Stimulated activated naive B cell treated with anti-CD40 and anti-IgM and Interleukin-4, amounts not matched to agents 10 μg/mL and 1 μg/mL and 100 μg/mL, for 72 hours (primary cell): ENCODE measurements at places on chromosomes 5 and 9.

GRCh38 chr5:180153099-180153498 is 55.9 kb downstream of the RASGEF1C start:
- no peak overlapping the region for H3K27ac ChIP-seq
- H3K27me3 ChIP-seq = peaks cover 4% of the 10 kb centered on the region
- peaks cover 3% of the 10 kb centered on the region for H3K36me3 ChIP-seq

DNA sequence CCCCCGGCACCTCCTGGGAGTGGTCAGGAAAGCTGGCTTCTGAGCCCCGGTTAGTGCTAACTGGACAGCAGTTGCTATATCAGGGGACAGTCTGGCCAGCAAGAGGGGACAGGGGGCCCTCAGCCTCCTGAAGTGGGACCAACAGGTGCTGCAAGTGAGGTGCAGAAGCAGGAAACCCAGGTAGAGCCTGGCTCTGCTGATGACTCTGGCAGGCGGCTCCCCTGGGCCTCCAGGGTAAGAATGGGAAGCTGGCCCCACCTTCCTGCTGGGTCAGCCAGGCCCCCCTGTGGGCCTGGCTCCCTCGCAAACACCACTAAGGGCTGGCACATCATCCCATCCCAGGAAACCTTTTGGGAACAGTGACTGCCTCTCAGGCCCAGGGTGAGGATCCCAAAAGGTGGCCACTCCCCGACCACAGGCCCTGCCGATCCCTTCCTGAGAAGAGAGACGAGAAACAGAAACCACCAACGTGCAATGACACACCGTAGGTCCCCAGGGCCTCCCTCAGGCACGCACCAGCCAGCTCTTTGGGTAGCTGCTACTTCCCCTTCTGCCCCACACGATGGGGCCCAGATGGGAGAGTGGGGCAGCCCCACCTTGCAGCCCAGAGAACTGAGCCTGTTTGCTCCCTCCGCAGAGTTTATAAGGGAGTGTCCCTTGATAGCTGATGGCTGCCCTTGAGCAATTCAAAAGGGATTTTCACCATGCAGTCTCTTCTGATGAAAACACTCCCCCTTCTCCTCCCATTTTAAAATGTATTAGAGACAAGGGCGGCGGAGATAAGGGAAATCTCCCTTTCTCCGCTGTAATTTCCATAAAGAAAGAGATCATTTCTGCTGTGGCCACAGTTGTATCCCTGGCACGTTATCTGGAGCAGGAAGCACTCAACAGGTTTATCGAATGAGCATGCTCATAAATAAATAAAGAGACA is 76.8 kb downstream of the STK10 start:
- peak overlapping the region; percentile 82 for H3K4me3 ChIP-seq
- H3K4me1 ChIP-seq = peaks cover 52% of the 10 kb centered on the region
- peak overlapping the region; percentile 99 for H3K27ac ChIP-seq

- no peak for DNase-seq
- H3K27ac ChIP-seq = no peak overlapping the region
- no peaks in the 10 kb centered on the region for H3K36me3 ChIP-seq
- no peaks in the 10 kb centered on the region for H3K4me1 ChIP-seq
- H3K27me3 ChIP-seq = no peaks in the 10 kb centered on the region
- H3K4me3 ChIP-seq = no peak overlapping the region
These were observed 1242.3 kb upstream of the WWC1 start for GRCh38 chr5:167049043-167049663.

DNA sequence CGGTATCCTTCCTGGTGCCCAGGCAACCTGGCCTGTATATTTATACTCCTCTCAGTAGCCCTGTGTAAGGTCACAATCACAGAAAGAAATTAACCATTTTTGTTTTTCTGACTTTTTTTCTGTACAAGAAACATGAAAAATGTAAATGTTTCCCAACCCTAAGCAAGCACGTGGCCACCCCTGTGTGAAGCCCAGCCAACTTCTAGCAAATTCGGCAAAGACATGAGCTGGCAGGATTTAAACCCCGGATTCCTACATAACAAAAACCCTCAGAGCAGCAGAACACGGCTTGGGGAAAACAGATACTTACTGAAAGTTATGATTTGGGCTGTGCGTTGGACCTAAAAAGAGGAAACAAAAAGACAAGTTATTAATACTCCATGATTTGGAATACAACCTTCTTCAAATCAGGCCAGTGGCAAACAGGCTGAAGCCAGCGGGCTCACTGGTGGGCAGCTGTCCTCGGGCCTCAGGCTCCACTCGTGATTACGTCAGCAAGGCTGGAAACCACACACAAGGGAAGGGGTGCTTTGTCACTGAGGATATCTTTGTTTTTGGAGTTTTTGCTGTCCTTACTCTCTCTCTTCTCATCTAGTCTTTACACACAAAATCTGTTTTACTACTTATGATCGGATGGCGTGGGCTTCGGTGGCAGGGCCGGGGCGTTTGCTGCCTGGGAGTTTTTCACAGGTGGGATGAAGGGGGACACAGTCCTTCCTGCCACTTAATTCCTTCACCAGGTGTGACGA is 194.1 kb downstream of the ROR2 start:
- peaks cover 5% of the 10 kb centered on the region for H3K4me1 ChIP-seq
- H3K27ac ChIP-seq = no peak overlapping the region
- H3K36me3 ChIP-seq = no peaks in the 10 kb centered on the region
- no peak overlapping the region for H3K4me3 ChIP-seq
- no peak for DNase-seq
- peaks cover 13% of the 10 kb centered on the region for H3K27me3 ChIP-seq

- no peak for DNase-seq
- H3K27me3 ChIP-seq = no peaks in the 10 kb centered on the region
- no peak overlapping the region for H3K4me3 ChIP-seq
- H3K36me3 ChIP-seq = peaks cover 13% of the 10 kb centered on the region
These were observed 145.8 kb upstream of the MEF2C start for GRCh38 chr5:89028595-89029285.
